Tongue (tissue), 3 donors: ENCODE measurements at places on chromosomes 16 and 17.
A peak's percentile ranks its signal among the peaks of the same experiment; 100 is the strongest.

DNA sequence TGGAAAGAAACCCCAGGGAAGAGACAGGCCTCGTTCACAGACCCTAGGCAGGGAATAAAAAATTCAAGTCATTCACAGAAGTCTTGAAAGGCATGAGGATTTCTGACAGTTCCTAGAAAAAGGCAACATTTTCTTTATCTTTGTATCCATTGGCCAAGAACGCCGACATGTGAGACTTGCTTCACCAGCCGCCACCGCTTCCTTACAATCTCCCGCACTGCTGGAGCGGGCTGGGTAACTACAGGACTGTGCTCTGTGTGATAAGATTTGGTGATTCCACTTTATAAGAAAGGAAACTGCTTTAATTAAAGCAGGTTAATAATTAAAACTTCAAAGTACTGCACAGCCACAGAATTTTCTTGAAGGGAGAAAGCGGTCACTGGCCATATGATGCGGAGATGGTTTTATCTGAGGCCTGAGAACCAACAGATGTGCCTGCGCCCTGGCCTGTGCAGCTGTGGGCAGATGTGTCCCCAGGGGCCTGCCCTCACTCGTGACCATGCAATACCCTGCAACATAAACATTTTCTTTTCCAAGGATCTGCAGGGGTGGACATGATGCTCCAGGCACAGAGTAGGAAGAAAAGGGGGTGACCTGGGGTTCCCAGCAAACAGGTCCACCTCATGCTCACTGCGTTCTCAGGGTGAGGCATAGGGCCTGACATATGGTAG lies 13.0 kb upstream of the LGALS3BP start:
- DNase-seq = no peak

DNA sequence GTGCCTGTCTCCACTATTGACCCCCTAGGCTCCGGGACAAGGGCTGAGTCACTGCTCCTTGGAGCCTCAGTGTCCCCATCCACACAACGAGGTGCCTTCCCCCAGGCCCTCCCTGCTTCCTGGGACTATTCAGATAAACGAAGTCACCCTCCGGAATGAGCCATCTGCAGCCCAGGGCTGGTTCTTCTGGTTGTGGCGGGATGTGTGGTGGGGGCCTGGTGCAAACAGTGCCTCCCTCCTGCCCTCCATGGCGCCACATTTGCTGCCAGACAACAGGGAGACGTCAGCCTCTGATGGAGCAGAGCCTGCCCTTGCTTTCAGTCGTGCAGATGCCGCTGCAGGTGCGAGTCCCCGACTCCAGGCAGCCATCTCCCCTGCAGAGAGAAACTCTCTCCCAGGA lies 5.1 kb upstream of the KRT16 start:
- no peak for DNase-seq

- DNase-seq = no peak
Observed at GRCh38 chr16:89443727-89444084, 46.7 kb downstream of the ANKRD11 start.

DNA sequence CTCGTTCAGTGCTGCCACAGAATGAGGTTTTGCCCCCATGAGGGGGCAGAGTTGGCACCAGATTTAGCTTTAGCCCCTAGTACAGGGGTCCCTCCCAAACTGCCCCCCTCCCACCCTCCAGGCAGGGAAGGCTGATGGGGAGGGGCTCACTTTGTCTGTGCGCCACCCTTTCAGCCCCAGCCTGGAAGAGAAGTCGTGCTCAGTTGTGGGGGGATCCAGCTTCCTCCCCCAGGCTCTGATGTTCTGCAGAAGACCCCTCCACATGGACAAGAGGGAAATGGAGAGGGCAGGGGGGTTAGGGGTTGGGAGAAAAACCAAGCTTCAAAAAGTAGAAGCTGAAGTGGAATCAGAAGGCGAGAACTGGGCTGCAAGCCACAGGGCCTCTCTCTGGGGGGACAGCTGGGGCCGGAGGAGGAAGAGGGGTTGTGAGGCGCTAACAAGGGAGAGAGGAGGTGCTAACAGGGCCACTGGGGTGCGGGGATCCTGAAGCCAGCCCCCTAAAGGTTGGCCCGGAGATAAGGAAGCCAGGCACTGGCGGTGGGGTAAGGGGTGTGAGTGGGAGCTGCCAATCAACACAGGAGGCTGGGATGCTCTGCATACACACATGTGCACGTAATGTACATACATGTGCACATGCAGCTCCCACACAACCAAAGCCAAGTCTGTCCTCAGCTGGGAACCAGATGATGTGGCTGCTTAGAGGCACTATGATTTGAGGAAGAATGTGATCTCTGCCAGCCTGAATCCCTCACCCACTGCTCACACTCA lies 7.0 kb upstream of the TMEM92 start:
- peak; percentile 88 for DNase-seq

GRCh38 chr17:80492343-80493136 lies 16.1 kb upstream of the NPTX1 start:
- no peak for DNase-seq

DNA sequence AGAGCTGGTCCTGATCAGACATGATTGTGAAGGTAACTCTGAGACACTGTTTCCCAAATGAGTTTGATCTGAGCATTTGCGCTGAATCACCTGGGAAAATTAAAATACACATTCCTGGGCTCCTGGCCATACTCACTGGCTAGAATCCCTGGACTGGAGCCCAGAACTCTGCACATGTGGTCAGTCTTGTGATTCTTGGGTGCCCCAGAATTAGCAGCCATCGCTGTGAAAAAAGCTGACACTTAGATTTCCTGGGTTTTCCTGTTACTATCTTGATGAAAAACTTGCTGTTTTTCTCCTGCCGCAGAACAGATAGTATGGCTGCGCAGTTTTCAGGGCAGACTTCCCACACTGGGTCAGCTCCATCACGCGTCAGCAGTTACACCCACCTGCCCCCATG lies 24.6 kb downstream of the NECAB2 start:
- DNase-seq = peak; percentile 49

GRCh38 chr16:52545222-52545897 lies 1.6 kb downstream of the TOX3 start:
- peak; percentile 22 for DNase-seq

DNA sequence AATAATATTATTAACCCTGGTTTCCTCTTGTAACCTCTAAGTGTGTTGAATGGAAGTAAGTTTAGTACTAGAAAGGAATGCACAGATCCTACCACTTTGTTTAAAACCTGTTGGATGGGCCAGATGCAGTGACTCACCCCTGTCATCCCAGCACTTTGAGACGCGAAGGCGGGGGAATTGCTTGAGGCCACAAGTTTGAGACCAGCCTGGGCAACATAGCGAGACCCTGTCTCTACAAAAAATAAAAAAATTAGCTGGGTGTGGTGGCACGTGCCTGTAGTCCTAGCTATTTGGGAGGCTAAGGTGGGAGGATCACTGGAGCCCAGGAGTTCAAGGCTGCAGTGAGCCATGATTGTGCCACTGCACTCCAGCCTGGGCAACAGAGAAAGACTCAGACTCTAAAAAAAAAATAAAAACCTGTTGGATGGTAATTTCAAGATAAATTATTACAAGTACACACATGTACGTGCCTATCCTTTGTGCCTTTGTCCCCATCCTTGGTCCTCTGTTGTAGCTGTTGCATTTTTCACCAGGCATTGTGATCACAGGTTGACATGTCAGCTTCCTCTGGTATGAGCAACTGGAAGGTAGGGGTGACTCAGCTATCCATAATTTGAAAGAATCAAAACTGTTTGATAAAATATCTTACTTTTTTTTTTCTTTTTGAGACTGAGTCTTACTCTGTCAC lies 30.7 kb upstream of the METTL9 start:
- no peak for DNase-seq

DNA sequence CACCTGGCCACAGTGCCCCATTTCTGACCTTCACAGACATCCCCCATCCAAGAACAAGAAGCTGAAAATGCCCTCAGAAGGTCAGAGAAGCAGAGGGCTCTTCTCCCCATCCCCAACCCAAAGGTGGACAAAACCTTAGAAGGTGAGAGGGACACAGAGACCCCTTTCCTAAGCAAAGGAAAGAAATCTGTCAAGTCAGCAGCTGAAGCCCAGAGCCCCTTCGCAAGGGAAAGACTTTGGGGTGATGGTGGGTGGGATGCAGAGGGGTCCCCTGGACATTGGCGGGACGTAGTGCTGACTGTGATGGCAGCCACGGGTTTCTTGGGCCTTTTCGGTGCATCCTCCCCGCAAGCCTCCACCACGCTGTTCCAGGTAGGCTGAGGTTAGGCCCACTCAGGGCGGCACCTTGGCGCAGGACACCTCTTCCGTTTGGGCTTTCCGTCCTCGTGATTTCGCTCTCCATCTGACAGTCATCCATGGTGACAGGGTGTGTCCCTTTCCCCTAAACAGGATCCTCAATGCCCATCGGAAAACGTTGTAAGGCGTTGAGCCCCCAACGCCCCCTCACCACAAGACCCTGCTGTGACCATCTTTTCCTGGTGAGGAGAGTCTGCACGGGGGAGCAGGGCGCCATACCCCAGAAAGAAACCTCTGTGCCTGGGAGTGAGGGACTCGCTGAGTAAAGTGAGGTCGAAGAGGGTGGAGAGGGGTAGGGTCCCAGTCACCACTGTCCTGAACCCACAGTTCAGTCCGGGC lies 10.7 kb upstream of the GSDMA start:
- no peak for DNase-seq

DNA sequence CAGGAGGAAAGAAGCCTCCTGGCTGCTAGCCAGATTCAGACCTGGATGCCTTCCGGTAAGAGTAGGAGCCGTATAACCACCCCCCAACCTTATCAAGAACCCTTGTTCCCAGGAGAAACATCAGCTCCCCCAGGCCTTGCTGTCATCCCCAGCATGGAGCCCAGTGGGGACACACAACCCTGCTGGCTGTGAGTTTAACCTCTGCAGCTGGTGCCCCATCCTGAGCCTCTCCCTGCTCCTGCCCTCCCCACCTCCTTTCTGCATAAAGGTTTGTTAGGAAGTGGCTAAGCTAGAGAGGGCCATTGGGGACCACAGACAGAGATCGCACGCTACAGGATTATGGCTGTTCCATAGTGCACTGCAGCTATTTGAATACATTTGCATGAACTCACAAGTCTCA lies 55.5 kb upstream of the RPL38 start:
- no peak for DNase-seq

- DNase-seq = no peak
Observed at GRCh38 chr17:65522751-65523404, 38.6 kb downstream of the AXIN2 start.

DNA sequence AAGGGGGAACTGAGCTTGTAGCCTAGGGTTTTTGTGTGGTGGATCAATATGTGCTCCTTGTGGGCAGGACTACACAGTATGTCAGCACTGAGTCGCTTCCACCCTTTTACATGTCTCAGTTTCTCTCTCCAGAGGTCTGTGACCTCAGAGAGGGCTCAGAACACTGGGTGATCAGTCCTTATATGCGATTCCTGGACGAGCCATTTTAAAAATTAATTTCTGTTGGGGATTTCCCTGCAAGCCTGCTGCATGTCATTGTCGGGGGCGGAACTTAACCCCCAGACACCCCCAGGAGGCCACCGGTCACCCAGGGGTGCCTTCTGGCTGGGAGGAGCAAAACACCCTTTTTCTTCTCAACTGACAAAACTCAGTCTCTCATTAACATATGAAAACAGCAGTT lies 14.1 kb downstream of the DHRS7B start:
- no peak for DNase-seq

- DNase-seq = no peak
Observed at GRCh38 chr16:70760221-70760620, 40.7 kb downstream of the VAC14 start.

GRCh38 chr17:68878226-68878885 lies 76.8 kb downstream of the ABCA8 start:
- DNase-seq = no peak

GRCh38 chr17:72715906-72716572 lies 376.4 kb downstream of the SLC39A11 start:
- peak; percentile 67 for DNase-seq

- peak; percentile 85 for DNase-seq
Observed at GRCh38 chr17:20116683-20117309, 107.6 kb downstream of the SPECC1 start.

GRCh38 chr17:45369421-45369820 lies 52.6 kb upstream of the MAP3K14 start:
- no peak for DNase-seq

DNA sequence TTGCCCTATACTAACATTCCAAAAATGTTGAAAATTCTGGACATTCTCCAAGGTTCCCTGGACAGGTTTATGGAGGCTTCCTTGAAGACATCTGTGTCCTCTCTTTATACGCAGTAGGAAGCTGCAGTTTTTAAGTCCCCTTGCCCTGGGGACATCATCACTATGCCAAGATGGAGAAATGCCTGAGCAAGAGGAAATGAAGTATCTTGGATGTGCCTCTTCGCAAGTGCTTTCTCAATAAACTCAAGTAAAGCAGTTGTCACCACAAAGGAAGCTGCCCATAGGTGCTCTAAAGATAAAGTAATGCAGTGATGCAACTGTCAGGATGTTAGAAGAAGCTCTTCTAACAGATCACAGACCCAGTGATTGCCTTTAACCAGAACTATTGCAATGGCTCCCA lies 71.0 kb downstream of the CDYL2 start:
- no peak for DNase-seq
